NCI-H2029 (cell line): ENCODE measurements at places on chromosomes 5 and 9.
A peak's percentile ranks its signal among the peaks of the same experiment; 100 is the strongest.

DNA sequence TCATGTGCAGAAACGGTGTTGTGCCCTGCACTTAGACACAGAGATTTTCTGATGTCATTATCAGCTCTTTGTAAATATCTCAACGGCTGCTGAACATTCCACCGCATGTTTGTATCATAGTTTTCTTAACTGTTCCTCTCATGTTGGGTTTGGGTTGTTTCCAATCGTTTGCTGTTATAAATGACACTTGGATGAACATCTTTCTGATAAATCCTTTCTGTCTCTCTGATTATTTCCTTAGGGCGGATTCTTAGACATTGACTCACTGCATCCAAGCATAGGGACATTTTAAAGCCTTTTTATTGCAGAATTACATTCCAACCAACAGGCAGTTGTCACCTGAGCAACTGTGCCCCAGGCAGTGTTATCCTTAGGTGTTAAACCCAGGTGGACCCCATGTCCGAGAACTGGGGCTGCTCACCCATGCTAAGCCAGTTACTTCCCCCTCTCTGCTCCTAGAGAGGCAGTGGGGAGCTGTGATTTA lies 28.5 kb downstream of the COL5A1 start:
- no peak for DNase-seq

DNA sequence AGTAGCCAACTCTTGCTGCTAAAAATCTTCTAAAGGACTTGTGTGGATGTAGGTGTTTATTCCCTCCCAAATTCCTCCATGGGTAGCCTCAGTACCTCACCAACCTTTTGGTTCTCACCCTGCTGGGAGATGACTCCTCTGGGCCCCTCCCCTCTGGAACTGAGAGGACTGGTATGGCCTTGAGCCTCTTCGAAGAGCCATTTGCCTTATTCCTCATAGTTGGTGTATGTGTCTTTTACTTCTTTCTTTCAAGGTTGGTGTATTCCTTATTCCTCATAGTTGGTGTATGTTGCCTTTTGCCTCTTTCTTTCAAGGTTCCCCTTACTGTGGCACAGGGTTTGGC lies 48.3 kb downstream of the GNAQ start:
- DNase-seq: no peak

DNA sequence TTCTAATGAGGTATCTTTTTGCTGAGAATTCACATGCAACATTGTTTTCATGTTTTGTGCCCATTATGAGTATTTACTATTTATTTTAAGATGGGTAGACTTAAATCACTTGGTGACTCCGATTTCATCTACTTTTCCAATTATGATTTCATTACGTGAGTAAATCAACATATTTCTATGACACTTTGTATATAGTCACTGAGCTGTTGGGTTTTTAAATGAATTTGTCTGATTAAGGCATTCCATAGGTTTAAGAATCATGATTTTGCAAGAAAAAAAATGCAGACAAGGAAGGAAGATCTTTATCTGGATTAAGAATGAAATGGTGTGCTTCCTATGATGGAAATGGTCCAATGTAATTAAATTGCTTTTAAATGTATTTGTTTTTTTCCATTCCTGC lies 661.9 kb downstream of the ANXA1 start:
- DNase-seq: no peak

DNA sequence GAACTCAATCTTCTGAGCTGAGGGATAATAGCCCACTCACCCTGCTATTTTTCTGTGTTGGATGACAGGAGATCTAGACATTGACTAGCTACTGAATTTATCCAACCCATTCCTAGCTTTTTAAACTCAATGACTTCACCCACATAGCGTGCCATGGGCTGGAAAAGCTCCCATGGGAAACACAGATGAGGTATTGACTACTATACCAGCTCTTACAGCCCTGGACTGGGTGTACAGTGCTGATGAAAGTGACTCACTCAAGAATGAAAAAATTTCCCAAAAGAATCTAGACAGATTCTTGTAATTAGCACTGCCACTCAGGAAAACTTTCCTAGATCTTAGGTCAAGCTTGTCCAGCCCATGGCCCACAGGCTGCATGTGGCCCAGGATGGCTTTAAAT lies 72.7 kb upstream of the NREP start:
- DNase-seq: no peak

- no peak for DNase-seq
These were observed 40.3 kb downstream of the NUP188 start for GRCh38 chr9:128987805-128988204.

DNA sequence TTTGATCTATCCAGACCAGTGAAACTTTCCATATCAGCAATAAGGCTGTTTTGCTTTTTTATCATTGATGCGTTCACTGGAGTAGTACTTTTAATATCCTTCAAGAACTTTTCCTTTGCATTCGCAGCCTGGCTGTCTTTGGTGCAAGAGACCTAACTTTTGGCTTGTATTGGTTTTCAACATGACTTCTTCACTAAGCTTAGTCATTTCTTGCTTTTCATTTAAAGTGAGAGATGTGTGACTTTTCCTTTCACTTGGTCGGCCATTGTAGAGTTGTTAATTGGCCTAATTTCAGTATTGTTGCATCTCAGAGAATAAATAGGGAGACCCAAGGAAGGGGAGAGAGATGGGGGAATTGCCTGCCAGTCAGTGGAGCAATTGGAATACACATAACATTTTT lies 26.4 kb upstream of the CMYA5 start:
- DNase-seq: no peak

DNA sequence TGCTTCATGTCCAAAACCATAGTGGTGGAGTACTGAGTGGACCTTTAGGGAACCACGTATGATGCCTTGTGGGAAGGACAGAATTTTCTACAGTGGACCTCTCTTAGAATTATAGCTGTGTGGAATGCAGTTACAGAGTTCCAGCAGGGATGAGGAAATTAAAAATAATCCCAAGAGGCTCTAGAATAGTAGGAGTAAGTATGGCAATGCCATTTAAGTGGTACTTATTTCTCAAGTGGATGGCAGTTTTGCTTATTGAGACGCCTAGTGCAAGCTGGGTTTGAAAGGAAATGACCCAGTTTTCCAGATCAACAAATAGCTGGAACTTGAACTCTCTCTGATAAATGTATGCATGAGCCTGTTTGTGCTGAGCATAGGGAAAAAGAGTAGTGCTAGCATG lies 431.6 kb downstream of the PRR16 start:
- DNase-seq: no peak

DNA sequence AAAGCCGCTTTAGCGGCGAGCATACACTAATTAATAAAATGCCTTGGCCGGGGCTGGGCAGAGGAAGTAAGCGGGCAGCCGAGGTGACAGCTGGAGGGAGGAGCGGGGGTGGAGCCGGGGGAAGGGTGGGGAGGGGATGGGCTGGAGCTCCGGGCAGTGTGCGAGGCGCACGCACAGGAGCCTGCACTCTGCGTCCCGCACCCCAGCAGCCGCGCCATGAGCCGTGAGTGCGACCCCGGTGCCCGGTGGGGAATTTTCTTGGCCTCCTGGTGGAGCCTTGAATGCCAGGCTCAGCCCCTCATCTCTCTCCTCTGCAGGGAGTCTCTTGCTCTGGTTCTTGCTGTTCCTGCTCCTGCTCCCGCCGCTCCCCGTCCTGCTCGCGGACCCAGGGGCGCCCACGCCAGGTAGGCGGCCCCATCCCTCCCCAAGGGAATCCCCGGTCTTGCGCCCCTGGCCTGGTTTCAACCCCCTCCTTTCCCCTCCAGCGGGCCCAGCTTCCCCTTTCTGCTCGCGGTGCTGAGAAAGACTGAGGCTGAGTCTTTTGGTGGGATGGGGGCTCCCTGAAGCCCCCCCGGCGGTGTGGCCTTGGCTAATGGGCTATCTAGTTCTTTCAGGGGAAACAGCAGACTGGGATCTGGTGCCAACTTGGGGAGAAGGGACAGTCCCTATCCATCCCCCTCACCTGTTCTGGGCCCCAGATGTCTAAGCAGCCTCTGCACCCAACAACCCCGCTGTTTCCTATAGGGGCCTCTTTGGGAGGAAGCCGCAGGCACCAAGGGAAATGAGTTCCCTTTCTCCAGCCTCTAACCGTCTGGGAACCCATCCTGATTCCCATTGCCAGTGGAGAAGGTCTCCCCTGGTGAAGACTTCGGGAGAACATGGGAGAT lies at the start of gene PTGS1:
PTGS1 (plus strand) TSS at position 156 of the 887 bp plus-strand sequence; CDS start at position 217, 61 bp downstream.
- DNase-seq: peak; percentile 13

DNA sequence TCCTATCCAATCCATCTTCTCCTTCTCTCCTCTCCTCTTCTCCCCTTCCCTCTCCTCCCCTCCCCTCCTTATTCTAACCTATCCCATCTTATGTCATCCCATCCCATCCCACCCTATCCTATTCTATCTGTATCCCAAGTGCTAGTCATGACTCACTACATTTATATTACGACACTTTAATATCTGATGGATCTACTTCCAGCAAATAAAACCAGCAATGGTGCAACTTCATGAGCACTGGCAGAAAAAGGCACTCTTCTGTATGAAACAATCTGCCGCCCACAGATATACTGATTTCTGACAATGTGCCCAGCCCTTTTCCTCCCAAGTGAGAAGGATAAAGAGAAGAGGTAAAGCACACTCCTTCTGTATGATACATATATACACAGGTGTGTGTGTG lies 86.6 kb upstream of the ANKH start:
- no peak for DNase-seq

DNA sequence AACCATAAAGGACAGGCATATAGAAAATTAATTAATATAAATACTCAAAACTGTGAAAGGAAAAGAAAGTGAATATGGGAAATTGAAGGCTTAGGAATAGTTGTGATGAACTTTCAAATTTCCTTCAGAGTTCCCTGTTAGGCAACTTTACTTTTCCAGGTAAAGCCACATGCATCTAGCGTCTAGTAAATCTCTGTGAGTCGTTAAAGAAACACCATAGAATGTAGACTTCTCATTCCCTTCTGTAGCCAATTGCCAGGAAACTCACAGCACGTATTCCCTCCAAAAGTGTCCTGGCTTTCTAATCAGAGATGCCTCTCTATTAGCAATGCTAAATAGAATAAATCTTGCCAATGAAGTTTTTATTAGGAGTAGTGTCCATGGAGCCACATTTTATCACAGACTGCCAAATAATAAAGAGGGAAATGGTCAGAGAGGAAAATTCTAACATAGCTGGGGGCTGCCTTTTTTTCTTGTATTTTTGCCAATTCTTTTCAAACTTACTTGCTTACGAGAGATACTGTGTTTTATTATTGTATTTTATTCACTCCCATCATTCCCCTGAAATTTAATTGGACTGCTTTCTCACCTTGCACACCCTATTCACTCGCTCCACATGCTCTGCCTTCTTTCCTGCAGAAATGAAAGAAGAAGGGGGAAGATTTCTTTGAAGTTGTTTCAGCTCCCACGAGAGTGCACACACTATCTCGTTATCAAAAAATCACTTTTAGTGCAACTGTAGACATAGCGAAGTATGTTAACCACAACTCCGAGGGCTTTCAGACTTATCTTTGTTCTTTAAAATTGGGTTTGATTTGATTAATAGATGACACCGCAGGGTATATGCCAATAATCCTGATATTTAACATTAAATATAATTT lies 439.0 kb downstream of the CSNK1G3 start:
- DNase-seq: no peak

DNA sequence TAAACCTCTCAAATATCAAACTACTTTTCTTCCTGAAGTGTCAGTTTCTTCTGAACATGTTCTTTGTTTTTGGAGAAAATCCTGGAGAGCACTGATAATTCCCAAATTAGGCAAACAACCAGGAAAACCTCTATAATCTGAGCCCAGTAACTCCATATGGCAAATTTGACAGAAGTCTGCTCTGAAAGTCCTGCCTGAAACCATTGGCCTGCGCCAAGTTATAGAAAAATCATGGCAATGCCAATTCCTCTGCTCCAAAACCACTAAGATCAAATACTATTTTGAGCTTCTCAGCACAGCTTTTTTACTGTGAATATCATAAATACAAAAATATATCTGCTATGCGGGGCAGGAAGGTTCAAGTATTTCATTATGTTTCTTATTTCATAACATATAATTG lies 45.9 kb downstream of the PDE4D start:
- DNase-seq: no peak

DNA sequence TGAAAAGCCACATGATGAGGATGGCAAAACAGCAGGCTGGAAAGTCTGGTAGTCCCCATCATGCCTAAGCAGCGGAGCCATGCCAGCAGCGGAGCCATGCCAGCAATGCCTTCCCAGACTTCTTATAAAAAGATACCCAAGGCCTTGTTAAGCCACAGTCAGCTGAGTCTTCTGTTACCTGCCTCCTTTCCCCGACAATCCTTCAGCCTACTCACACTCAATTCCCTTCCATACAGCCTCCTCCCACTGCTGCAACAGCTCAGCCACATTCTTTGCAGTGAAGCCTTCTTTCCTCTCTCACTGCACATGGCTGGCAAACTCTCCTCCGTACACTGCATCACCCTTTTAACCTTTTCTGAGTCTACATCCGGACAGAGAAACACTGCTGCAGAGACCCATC lies 114.9 kb downstream of the AUH start:
- no peak for DNase-seq

DNA sequence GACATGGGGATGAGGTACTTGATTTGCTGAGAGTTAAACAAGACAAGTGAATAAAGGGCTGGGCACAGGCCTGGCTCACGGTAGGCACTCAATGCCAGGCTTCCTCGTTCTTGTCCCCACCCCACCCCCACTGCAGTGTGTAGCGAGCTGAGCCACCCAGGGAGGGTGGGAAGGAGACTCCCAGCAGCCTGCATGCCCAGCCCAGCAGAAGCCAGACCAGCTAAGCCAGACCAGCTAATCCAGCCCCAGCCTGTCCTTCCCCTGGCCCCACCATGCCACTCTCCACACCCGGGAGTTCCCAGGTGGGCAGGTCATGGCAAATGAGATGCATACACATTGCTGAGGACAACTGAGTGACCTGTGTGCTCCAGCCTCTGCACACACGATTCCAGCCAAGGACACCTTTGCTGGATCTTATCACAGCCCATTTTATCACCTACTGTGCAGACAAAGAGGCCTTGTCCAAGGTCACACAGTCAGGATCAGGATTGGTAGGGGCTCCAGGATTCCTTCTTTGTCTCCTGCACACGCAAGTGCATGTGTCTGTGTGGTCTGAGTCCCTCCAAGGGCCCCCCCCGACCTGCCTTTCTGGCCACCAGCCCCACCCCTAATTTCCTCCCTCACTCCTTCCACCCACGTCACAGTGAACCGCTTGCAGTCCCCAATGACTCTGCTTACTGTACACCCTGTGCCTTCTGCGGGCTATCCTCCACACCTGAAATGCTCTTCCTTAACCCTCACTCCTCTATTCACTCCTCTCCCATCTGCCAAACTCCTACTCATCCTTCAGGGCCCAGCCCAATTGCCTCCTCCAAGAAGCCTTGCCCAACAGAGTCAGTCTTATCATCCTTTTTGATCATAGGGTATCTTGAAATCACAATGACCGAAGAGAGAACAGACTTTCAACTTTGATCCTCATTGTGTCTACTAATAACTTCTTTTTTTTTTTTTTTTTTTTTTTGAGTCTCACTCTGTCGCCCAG lies 26.6 kb downstream of the DUSP1 start:
- DNase-seq: peak; percentile 27
